Activated CD4-positive, alpha-beta T cell treated with anti-CD3 and anti-CD28 coated beads, Interleukin-2, amount 50 U/mL, for 48 hours (primary cell): ENCODE measurements at places on chromosomes 1 and 21.

GRCh38 chr1:83065952-83066727, 932.8 kb downstream of the TTLL7 start:
- no peak for DNase-seq

GRCh38 chr1:223520200-223520599, 127.0 kb downstream of the CCDC185 start:
- DNase-seq: no peak

DNA sequence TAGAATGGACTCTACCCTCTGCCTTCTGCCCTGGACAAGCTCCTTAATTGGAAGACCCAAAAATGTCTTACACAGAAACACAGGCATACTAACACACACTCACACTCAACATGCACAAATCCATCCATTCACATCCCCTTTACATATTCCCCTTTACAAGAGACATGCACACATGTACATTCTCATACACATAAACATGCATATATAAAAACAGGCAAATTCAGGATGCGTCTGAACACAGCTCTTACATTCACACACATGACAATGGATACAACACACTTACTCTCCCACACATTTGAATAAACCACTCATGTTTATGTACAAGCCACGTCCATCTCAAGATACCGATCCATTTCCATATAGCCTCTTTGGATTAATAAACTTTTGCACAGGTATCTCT, 84.4 kb downstream of the HMGB4 start:
- no peak for DNase-seq

GRCh38 chr1:170749959-170750358, 86.0 kb downstream of the PRRX1 start:
- no peak for DNase-seq

DNA sequence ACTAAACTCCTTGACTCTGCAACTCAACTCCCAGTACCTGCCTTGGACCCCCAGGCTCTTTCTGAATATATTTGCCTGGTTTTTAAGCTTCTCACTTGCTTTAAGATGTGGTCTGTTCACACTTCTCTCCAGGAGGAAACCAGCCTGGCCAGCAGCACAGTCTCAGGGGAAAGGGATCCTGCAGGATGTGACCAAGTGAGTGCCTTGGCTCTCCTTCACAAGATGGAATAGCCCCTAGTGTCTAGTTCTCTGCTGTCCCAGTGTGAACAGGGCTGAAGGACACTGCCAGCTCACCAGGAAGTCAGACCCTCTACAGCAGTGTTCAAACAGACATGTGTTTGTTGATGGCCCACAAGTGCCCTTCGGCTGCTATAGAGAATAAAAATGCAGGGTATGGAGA, 32.9 kb downstream of the CD244 start:
- DNase-seq: no peak

- DNase-seq: no peak
Observed at GRCh38 chr1:2596530-2597333, 10.2 kb downstream of the PRXL2B start.

DNA sequence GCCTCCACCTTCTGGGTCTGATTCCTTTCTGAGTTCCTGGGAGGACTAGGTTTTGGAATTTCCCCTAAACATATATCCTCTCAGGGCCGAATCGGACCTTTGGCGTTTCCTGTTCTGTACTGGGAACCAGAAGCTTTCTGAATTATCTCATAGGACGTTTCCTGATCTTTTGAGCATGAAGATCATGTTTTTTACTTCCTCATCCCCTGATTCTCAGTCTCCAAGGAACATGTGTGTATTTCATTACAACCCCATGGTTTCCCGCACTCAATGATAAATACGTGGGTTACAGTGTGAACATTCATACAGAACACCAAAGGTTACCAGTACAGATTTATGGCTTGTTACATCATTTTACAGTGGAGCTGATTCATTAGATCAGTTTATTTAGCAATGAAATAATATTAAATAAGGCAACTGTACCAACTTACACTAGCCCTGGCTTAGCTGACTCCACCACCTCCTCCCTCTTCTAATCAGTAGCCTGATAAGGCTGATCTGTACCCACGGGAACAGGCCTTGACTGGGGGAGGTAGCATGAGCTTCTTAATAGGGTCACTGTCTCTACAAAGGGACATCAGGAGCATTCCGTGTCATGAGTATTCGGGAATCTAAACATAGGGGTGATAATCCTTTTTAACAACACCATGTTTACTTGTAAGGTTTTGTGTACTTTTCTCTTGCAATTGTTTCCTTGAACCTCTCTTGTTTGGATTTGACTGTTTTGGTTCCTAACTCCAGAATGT, 57.8 kb upstream of the ERRFI1 start:
- no peak for DNase-seq

- DNase-seq: no peak
Observed at GRCh38 chr21:34075091-34075425, 1.7 kb downstream of the MRPS6 start.

DNA sequence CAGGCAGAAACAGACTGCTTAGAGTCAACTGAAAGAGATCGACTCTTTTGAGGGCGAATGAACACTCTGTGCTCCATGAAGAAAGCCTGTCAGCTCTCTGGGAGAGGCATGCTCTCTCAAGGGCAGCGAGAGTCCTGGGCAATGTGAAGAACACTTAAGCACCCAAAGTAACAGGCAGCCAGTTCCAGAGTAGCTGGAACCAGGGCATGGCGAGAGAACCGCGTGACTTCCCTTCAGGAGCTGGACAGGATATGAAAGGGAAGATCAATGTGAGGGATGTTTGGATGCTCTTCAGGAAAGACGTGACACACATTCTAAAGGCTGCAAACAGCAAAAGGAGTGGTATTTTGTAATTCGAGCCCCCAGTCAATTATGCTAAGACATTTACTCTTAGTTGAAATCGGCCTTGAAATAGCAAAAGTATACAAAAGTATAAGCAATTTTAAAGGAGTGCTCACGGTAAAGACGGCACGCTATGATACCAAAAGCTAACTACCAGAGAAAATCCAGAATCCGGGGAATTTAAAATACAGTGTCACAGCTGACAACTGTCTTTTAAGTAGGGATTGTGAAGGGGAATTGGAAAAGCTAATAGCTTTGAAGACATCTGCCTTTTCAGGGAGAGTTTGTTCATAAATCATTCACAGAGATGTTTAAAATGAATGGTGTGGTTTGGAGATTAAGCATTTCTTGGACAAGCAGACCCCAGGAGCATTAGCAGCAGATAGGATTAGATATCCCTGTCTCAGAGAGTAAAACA, 20.8 kb downstream of the ADAMTS5 start:
- DNase-seq: no peak
